ENCODE measurements at places on chromosomes 4 and X. TPM values are rescaled to one million over a fixed set of nuclear protein-coding genes. Genes with fewer than 3 reads are reported as not detected.

Gene PRDM8
- 1.2 TPM for total RNA-seq

DNA sequence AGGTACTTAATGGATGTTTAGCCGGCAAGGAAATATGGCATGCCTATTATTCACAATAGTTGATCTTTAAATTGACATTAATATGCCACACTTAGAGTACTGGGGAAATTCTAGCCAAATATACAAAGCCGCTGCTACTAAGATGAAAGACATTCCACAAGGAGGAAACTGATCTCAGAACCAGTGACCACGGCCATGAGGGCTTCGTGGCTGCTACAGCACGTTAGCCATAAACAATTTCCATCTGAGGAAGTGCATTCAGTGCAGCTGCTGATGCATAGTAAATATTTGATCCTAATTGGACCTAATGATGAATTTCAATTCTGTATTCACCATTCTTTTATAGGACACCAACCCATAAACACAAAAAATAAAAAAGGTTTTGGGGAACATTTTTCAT, 59.1 kb downstream of the SORBS2 start:
- H3K27me3 ChIP-seq = no peaks in the 10 kb centered on the region
- H3K4me3 ChIP-seq = no peak overlapping the region
- H3K36me3 ChIP-seq = no peaks in the 10 kb centered on the region
- no peak for DNase-seq
- no peak overlapping the region for H3K27ac ChIP-seq

GRCh38 chrX:49226946-49227345, 6.2 kb downstream of the CACNA1F start:
- H3K27ac ChIP-seq = no peak overlapping the region
- H3K27me3 ChIP-seq = no peaks in the 10 kb centered on the region
- no peaks in the 10 kb centered on the region for H3K4me1 ChIP-seq

DNA sequence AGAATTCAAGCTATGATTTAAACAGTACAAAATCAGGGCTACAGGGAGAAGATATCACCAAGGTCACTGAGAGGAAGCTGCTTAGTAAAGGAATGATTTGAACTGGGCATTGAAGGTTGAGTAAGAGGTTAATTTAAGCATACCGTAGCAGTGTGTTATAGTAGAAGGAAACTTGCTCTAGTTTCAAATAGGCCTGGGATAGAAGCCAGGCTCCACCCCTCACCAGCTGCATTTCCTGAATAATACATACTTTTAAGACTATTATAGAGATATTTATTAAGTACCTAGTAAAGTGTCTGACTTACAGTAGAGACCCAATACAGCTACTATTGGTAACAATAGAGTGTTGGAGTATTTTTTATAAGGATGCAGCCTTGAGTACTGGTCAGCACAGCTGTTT, 118.0 kb upstream of the GLRA2 start:
- H3K4me1 ChIP-seq = no peaks in the 10 kb centered on the region
- no peaks in the 10 kb centered on the region for H3K27me3 ChIP-seq
- H3K4me3 ChIP-seq = no peak overlapping the region

Gene CAPN6
- total RNA-seq = 5.6 TPM

GRCh38 chrX:49784747-49785280, 44.3 kb upstream of the PAGE4 start:
- peaks cover 22% of the 10 kb centered on the region for H3K27me3 ChIP-seq
- no peak overlapping the region for H3K4me3 ChIP-seq
- no peaks in the 10 kb centered on the region for H3K4me1 ChIP-seq
- DNase-seq = no peak
- H3K36me3 ChIP-seq = no peaks in the 10 kb centered on the region
- no peak overlapping the region for H3K27ac ChIP-seq

DNA sequence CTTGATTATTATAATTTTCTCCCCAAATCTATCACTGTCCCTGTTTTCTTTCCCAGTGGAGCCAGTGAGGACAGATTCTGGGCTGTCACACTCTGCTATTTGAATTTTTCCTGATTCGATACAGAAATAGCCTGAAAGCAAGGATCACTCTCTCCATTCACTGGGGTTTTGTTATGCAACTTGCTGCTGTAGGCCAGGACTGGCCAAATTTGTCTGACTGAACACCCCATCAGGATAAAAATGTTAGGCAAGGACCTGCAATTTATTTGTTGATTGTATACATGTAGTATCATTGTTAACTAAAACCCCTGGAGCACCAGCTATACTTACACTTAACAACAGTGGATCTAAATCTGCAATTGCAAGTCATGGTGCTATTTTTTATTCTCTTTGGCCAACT, 68.7 kb downstream of the AASDH start:
- H3K4me1 ChIP-seq = no peaks in the 10 kb centered on the region
- DNase-seq = no peak
- H3K27me3 ChIP-seq = no peaks in the 10 kb centered on the region
- no peak overlapping the region for H3K27ac ChIP-seq

Gene CTPS2
- total RNA-seq = 12.3 TPM

Gene SORCS2
- total RNA-seq = 0.66 TPM

DNA sequence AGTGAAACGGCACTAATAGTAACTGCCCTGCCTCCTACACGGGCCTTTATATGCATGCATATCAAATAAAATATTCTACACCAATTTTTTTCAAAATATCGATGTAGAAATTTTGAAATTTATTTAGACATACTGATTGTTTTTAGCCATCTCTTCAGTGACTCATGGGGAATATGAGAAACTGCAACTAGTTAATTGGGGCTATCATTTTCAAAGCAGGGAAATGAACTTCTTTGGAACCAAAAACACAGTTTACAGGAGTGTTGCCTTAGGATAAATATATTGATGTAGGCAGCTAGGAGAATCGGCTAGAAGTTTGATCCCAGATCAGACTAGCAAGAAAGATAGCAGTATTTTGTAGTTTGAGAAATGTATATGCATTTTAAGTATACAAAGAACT, 1010.8 kb upstream of the AGA start:
- no peaks in the 10 kb centered on the region for H3K27me3 ChIP-seq
- no peaks in the 10 kb centered on the region for H3K36me3 ChIP-seq
- H3K4me3 ChIP-seq = no peak overlapping the region
- DNase-seq = no peak
- H3K4me1 ChIP-seq = no peaks in the 10 kb centered on the region

Gene NALF2
- total RNA-seq = 0.59 TPM

Gene TMEM47
- 47.9 TPM for total RNA-seq

DNA sequence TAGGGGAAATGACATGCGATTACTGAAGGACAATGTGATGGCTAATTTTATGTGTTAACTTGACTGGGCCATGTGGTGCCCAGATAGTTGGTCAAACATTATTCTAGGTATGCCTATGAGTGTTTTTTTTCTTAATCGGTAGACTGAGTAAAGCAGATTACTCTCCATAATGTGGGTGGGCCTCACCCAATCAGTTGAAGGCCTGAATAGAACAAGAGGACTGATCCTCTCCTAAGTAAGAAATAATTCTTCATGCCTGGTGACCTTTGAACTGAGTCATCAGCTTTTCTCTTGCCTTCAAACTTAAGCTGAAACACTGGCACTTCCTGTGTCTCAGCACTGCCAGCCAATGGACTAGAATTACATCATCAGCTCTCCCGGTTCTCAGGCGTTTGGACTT, 164.0 kb upstream of the FGF13 start:
- H3K27ac ChIP-seq = no peak overlapping the region
- no peak overlapping the region for H3K4me3 ChIP-seq
- peaks cover 9% of the 10 kb centered on the region for H3K27me3 ChIP-seq
- no peak for DNase-seq

GRCh38 chr4:16418814-16419213, 192.5 kb upstream of the TAPT1 start:
- H3K4me1 ChIP-seq = no peaks in the 10 kb centered on the region
- H3K36me3 ChIP-seq = no peaks in the 10 kb centered on the region
- no peaks in the 10 kb centered on the region for H3K27me3 ChIP-seq
